NCI-H1930 (cell line): ENCODE measurements at places on chromosomes 1 and 21.

- no peak for DNase-seq
These were observed 24.6 kb downstream of the PADI2 start for GRCh38 chr1:17094664-17095063.

DNA sequence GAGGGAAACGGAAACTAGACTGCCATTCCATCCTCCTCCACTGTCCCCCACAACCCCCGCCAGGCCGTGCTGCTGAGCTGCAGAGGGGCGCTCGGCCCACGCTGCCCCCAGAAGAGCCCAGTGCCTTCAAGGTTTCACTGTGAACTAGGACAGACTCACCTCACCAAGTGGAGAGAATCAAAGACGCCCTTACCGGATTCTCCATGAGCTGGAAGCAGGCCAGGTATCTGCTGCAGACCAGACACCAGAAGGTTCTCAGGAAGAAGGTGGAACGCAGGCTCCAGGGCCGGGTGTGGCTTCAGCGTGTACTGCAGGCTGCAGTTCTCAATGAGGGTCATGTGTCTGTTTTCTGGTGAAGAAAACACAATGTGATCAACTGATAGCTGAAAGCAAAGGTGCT lies 30.6 kb downstream of the NPHP4 start:
- no peak for DNase-seq

GRCh38 chr1:222417264-222417663 lies 130.6 kb downstream of the HHIPL2 start:
- DNase-seq = no peak

- DNase-seq = no peak
These were observed 362.8 kb downstream of the KCNH1 start for GRCh38 chr1:210771131-210771530.

DNA sequence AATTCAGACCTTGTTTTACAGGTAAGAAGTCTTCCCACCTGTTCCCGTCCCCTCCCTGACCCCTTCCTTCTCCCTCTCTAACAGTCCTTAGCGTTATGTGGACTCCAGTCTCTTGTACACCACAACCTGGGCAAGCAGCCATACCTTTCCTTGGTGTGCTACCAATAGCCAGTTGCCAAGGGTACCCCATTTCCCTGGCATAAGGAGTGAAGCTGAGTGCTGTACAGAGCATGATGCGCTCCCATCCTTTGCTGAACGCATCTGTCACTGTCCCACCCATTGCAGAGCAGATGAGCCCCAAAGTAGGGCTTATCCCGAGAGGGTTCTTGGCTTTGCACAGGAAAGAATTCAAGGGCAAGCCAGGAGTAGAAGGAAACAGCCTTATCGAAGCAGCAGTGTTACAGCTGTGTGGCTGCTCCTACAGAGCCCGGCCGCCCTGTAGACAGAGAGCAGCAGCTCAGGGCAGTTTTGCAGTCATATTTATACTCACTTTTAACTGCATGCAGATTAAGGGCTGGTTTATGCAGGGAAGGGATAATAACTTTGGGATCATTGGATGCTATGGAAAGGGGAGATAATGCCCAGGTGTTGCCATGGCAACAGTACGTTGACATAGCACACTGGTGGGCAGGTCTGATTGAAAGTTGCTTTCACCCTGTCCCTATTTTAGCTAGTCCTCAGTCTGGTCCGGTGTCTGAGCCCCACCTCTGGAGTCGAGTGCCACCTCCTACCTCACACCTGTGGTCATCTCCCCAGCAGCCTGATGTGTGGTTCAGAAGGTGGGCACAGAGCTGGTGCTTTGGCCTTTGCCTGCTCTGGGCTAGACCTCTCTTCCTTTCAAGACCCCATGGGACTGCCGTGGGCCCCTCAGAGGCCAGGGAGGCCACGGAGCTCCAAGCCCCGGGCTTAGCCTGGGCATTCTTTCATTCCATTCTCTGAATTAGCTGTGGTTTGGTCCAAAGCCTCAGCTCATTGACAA lies 5.1 kb downstream of the FHAD1 start:
- DNase-seq = no peak

- no peak for DNase-seq
These were observed 5.7 kb upstream of the VANGL2 start for GRCh38 chr1:160394673-160395072.

GRCh38 chr1:155052439-155053395 lies 1.6 kb downstream of the ADAM15 start:
- DNase-seq = no peak

- DNase-seq = no peak
These were observed 33.9 kb downstream of the SLC66A1 start for GRCh38 chr1:19346026-19346425.

DNA sequence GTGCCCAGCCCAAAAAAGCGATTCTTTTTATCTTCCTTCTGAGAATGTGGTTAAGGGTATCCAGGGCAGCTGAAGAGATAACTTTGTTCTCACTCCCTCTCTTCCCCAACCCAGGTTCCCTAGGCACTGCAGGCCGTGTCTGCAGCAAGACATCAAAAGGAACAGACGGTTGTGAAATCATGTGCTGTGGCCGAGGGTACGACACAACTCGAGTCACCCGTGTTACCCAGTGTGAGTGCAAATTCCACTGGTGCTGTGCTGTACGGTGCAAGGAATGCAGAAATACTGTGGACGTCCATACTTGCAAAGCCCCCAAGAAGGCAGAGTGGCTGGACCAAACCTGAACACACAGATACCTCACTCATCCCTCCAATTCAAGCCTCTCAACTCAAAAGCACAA lies 11.4 kb downstream of the WNT2B start:
- no peak for DNase-seq

DNA sequence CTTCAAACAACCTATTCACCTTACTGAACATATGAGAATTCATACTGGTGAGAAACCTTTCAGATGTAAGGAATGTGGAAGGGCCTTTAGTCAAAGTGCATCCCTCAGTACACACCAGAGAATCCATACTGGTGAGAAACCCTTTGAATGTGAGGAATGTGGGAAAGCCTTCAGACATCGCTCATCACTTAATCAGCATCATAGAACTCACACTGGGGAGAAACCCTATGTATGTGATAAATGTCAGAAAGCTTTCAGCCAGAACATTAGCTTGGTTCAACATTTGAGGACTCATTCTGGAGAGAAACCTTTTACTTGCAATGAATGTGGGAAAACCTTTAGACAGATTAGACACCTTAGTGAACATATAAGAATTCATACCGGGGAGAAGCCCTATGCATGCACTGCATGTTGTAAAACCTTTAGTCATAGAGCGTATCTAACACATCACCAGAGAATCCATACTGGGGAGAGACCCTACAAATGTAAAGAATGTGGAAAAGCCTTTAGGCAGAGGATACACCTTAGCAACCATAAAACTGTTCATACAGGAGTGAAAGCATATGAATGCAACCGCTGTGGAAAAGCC lies 13.2 kb upstream of the EXO5 start:
- DNase-seq = no peak

GRCh38 chr1:236639686-236640085 lies 35.4 kb upstream of the HEATR1 start:
- DNase-seq = no peak
